ENCODE measurements at places on chromosomes 2 and 18.

DNA sequence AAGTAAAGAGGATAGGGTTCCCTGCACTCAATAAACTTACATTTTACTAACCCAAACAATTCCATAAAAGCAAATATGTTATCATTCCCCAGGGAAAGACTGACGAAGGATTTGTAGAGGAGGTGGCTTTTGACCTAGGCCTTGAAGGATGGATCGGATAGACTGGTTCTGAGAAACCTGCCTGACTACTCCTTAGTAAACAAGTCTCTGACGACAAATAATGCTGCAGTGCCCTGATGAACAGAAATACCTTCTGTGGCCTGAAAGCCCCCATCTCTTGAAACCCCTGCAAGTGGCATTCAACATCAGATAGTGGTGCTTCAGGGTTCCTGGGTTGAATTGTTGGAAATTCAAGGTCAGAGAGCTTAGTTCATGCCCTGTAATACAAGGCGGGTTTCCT lies 19.2 kb downstream of the PRKCE start:
- no peak for DNase-seq

DNA sequence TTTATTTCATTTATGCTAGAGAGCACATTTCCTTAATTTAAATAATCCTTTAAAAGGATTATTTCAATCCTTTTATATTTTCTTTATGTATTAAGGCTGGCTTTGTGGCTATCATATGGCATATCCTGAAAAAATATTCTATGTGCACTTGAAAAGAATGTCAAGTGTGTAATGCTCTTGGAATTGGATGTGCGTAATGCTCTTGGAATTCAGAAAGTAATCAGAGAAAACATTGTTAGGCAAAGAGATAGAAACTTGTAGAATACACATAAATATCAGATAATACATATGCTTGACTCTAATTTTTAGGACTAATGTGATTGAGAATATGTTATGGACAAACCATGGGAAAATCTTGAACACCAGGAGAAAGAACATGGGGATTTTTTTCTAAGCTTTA lies 197.5 kb upstream of the COL3A1 start:
- peak; percentile 92 for DNase-seq

DNA sequence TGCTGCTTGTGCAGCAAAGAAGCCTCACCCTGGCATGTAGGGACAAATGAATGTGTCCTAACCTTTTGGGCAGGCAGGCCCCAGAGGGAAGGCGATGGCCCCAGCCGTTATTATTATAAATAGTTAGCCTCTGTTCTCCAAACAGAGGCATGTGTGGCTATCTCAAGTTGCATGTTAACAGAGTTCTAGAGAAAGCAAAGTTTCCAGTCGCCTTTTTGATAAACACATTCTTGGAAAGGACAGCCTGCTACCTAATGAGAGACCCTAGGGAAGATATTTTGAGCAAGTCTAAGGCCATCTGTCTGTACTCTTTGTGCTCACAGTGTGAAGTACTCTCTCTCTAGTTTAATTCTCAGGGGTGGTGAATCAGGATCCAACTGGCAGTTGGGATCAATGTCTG lies 97.4 kb upstream of the FHL2 start:
- no peak for DNase-seq

DNA sequence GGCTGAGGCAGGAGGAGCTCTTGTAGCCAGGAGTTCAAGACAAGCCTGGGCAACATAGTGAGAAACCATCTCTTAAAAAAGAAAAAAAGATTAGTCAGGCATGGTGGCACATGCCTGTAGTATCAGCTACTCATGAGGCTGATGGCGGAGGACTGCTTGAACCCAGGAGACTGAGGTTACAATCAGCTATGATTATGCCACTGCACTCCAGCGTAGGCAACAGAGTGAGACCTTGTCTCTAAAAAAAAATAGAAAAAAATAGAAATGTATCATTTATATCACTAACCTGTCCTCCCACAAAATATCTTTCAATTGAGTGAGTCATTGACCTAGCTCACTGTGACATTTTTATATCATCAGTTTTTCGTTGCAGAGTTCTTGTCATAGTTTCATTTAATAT lies 152.5 kb downstream of the DTNA start:
- no peak for DNase-seq

DNA sequence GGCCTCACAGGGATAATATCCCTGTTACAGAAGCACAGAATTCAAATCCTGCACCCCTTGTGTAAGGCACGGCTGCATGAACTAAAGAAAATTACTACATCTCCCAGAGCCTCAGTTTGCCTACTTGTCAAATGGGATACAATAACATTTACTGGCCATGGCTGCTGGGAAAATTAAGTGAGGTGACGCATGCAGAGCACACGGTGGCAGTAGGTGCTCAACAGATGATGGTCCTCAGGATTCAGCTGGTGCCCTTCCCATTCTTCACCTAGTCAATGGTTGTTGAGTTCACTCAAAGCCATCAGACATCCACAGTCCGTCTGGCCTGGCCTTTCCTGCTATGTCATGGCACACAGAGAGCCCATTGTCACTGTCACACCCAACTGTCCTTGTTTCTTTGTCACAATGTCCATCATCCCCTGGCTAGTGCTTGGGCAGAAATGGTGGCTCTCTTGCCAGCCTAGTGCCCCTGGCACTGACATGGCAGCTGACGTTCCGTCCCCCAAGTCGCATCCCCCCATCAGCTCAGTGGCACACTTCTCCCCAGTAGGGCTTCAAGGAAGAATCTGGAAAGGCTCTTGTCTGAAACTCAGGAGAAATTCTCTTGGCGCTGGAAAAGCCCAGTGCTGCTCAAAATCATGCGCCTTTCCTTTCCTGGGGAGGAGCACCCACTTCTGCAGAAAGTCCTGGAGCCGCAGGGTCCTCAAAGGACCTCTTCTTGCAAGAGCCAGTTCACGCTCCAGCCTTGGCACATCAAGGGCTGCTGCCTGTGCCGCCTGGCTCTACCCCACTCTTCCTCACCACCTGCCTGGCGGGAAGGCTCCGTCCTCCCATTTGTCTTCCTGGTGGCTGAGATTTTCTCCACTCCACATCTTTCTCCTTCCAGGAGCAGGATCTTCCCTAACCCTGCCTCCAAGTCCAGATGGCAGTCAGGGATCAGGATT lies 55.9 kb upstream of the SLC66A3 start:
- DNase-seq: no peak

- DNase-seq: no peak
These were observed 2112.6 kb upstream of the PIK3C3 start for GRCh38 chr18:39842366-39842914.

DNA sequence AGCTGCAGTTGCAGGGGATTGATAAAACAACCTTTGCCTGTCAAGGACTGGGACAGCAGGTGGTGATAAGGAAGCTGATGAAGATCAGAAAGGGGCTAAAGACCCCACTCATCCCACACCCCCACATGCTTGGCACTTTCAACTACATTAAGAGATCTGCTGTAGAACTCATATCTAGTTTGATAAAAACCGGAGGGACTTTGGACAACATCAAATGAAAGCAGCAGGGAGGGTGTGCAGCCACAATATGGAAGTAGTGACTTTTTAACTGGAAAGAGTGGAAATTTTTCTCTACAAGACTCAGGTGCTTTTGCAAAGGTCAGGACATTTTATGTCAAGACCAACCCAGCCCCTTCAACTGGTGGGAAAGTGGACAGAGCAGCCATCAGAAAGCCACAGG lies 56.8 kb downstream of the TBC1D8 start:
- no peak for DNase-seq

DNA sequence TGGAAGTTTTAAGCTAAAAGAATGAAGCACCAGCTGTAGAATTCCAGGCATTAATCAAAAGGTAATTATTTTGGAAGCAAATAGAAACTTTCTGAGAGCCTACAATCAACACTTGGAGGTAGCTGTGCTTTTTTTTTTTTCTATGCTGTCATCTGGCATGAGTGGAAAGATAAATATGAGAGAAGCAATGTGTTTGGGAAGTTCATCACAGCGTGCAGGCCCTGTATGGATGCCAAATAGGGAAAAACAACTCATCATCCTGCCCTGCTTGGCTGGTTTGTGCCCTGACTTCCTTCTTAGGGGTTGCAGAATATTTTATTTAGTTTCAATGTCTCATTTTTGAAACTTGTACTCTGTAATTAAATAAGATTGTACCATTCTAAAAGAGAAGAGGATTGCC lies 437.4 kb downstream of the PIK3C3 start:
- no peak for DNase-seq

- no peak for DNase-seq
These were observed 1462.9 kb downstream of the SUCLG1 start for GRCh38 chr2:82996217-82996616.

- no peak for DNase-seq
These were observed 22.1 kb upstream of the PIK3C3 start for GRCh38 chr18:41932899-41933298.

- DNase-seq: no peak
These were observed 68.2 kb downstream of the NRXN1 start for GRCh38 chr2:50963734-50964133.

Measured in iris pigment epithelial cell (primary cell).